DND-41 (cell line): ENCODE measurements at places on chromosomes 7 and 10.

GRCh38 chr10:121296881-121297585, 301.2 kb downstream of the FGFR2 start:
- no peak for DNase-seq

DNA sequence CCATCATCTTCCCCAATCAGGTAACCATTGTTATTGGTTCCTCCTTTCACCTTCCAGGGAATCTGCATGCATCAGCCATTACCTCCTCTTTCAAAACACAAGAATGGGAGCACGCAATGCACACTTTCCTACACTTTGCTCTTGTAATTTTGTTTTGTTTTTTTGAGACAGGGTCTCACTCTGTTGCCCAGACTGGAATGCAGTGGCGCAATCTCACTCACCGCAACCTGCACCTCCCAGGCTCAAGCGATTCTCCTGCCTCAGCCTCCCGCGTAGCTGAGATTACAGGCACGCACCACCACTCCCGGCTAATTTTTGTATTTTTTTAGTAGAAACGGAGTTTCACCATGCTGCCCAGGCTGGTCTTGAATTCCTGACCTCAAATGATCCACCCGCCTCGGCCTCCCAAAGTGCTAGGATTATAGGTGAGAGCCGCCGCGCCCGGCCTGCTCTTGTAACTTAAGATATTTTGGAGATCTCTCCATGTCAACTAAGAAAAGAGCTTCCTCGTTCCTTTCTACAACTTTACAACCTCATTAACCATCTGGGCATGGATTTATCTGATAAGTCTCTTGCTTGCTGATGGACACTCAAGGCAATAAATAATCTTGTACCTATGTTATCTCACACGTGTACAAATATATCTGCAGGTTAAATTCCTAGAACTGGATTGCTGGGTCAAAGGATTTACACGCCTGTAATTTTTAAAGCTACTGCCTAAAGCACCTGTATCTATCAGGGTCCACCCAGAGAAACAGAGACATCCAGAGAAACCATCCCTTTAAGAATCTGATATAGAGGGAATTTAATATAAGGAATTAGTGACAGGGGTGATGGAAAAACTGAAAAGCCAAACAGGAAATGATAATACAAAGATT, 4.2 kb downstream of the CYTH3 start:
- DNase-seq, result no peak

GRCh38 chr7:90187507-90188050, 24.0 kb upstream of the STEAP2 start:
- DNase-seq, result no peak

- no peak for DNase-seq
Observed at GRCh38 chr10:102524746-102525145, 21.0 kb downstream of the SUFU start.

- no peak for DNase-seq
Observed at GRCh38 chr7:117623606-117624005, 143.8 kb downstream of the CFTR start.

DNA sequence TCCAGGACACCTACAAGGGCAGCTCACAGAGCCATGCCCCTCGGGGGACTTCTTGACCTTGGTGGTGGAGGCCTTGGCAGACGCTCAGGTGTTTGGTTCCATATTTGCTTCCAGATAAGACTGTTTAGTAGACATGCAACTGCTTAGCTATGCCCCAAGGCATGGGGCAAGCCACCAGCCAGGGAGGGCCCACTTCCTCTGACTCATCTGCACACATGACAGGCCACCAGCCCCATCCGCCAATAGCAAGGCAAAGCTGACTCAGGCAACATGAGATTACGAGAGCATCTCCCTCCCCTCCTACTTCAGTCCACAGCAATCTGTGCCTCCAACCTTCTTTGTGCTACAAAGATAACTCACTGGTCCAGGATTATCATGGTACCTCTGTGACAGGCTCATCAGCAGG, 54.9 kb downstream of the KCNMA1 start:
- DNase-seq, result peak; percentile 14

GRCh38 chr10:58070956-58071355, 196.7 kb downstream of the IPMK start:
- DNase-seq, result no peak

DNA sequence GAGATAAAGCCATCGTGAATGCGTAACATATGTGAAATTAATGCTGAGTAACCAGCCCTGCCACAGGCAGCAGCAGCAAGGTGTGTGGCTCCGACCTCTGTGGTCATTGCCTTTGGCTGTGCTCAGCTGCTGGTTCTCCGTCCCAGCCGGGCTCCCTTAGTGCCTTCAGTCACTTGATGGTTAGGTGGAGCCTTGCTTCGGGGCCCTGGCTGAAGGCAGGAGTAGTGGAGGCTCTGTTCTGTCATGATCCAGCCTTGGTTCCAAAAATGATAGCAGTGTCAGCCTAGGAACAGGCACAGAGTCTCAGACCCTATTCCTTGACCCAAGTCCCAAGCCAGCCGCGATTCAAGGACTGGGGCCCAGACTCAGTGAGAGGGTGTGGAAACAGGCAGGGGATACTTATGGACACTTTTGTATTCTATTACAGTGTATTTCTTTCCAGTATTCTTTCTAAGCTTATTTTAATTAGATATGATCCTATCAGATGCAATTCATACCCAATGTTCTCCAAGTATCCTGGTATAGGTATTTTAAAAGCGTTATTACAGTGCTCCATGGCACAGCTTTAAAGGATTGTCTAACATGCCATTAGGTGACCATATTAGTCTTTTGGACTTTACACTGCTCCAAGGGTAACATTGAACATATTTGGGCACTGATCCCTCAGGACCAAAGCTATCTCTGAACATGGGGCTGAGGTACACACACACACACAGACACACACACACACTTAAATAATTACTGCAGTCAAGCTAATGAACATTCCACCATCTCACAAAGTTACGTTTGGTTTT, 9.0 kb downstream of the SCART1 start:
- no peak for DNase-seq

DNA sequence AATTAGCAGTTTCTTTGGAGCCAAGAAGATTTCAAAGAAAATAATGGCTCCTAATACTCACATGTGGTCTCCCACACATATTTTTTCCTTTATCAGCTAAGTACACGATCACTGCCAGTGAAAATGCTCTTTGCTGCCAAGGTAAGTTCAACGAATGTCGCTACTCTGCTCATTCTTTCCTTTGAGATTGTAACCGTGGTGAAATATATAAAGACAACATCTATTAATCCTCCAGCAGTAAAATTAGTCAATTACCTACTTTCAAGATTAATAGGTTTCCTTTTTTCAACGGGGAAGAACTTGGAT, 672.2 kb downstream of the GATA3 start:
- no peak for DNase-seq

- DNase-seq, result no peak
Observed at GRCh38 chr7:131032786-131033185, 294.9 kb upstream of the MKLN1 start.

- no peak for DNase-seq
Observed at GRCh38 chr7:127943541-127944521, 87.4 kb downstream of the LRRC4 start.

DNA sequence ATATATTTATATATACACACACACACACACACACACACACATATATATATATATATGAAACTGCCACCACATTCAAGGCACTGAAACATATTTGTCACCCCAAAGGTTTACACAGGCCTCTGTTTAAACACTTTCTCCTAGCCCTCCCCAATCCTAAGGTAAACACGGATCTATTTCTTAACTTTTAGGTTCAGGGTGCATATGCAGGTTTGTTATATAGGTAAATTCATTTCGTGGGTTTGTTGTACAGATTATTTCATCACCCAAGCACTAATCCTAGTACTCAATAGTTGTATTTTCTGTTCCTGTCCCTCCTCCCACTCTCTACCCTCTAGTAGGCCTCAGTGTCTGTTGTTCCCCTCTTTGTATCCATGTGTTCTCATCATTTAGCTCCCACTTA, 305.0 kb downstream of the GPR37 start:
- no peak for DNase-seq

- no peak for DNase-seq
Observed at GRCh38 chr10:123501148-123501547, 165.0 kb upstream of the GPR26 start.

GRCh38 chr10:115001506-115002381, 63.7 kb downstream of the TRUB1 start:
- peak; percentile 5 for DNase-seq

DNA sequence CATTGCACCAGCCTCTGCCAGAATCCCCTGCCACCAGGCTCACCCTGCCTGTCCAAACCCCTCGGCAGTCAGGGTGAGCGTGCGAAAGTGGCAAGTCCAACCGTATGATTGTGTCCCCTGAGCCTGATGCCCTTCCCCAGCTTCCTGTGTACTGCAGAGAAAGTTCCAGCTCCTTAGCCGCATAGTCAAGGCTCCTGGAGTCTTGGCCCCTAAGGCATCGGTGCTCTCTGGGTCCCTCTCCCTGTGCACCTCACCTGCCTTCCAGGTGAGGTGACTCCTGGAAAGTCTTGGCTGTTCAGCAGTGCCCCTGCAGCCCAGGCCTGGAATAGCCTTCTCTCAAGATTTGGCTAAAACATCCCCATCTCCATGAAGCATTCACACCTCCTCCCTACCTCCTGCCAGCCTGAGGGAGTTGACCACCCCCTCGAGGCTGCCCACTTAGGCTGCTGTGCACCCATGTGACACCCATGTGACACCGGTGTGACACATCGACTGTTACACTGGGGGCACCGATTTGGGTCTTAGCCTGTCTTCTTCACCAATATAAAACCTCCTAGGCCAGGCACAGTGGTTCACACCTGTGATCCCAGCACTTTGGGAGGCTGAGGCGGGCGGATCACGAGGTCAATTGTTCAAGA, 56.1 kb upstream of the ELN start:
- no peak for DNase-seq

DNA sequence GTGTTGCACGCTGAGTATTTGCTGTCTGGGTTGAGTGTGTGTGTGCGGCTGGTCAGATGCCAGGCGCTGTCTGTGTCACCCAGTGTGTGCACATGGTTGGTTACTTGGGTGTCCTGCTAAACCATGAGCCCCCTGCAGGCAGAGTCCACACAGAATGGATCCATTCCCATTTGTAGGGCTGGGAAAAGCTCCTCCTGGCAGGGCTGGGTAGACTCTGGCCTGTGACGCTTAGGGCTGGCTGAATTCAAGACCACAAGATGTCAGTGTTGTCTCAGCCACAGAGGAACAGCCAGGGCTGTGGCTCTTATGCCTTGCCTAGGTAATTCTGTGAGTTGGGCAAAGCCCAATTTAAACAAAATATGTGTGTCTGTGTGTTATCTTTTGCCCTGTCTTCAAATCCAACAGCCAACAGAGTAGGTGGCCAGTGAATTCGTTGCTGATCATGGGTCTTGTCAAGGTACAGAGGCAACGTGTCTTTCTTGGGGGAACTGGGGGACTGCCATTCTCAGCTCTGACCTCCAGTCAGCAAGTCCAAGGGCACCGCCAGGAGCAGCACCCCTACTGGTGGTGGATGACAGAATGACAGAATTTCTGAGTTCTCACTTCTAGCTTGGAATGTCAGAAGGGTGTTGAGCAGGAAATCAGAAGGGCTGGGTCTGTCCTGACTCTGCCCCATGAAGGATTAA, 285.1 kb downstream of the CCSER2 start:
- peak; percentile 16 for DNase-seq

- DNase-seq, result no peak
Observed at GRCh38 chr10:57849691-57850357, 417.9 kb downstream of the IPMK start.

GRCh38 chr10:132469197-132469884, 68.2 kb upstream of the INPP5A start:
- DNase-seq, result no peak

DNA sequence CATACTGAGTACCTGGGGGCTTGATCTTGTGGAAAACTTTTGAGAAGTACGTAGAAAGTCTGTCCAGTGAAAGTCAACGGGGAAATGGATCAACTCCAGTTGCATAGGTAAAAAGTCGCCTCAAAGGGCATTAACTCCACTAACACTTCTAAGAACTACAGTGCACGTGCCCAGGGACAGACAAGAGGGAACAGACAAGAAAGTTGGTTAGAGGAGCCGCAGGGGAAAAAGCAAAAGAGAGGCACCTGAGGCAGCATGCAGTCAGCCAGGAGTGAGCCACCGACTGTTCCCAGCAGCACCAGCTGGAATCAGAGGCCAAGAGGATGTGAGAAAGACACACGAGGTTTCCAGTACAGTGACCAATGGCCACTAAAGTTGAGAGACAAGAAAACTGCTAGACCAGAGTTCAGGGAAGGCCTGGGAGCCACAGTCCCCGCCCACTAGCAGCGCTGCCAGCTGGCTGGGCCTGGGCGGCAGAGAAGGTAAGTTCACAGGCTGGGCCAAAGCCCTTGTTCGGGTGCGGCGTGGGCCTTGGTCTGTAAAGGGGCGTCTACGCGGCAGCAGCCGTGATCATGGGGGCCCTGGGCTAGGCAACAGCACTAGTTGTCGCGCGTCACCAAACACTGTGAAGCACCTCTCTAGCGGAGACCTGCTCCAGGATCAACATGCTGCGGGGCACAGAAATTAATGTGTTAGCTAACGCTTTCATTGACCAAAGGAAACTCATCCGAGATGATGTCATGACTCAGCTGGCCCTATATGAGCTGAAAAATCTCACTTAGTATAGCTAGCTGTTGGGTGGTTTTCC, 14.0 kb downstream of the ITGB1 start:
- no peak for DNase-seq

- DNase-seq, result no peak
Observed at GRCh38 chr7:116579835-116580234, 55.0 kb downstream of the CAV1 start.

DNA sequence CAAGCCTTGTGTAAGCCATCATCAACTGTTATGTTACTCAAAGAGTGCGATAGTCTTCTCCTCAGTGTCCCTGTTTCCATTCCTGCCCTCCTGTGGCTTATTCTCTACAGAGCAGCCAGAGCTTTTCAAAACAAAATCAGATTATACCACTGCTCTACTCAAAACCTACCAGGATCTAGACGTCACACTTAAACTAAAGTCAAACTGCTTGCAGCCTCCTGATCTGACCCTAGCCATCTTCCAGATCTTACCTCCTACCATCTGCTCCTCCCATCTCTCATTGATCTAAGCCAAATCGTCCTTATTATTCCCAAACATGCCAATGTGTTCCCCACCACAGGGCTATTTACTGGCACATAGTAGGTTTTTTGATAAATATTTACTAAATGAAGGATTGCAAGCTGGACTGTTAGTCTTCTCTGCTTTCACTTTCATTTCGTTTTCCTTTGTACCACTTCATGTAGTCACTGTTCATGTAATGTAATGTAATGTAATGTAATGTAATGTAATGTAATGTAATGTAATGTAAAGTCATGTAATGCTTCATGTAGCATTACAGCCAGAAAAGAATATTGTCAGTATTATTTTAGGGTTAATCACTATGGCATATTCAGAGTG, 116.1 kb downstream of the GPR37 start:
- DNase-seq, result no peak

DNA sequence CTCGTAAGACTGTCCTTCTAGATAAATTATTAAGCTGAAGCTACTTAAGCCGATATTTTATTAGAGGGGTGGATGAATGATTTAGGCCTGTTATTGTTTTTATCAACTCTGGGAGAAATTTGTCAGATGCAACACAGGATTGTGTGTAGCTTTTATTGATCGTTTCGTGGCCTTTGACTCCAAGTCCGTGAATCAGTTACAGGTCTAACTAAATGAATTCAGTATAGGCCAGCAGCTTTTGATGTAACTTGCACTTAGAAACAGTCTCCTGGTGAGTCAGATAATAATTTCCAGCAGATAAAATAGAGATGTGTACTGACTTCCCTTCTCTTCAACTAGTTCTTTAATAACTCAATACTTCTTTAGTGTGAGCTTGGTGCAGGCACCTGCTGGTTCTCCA, 341.7 kb upstream of the SMIM30 start:
- DNase-seq, result no peak
